Stomach (tissue), 19 donors: ENCODE measurements at places on chromosomes 4 and X. TPM values are rescaled to one million over a fixed set of nuclear protein-coding genes. Genes with fewer than 3 reads are reported as not detected.

DNA sequence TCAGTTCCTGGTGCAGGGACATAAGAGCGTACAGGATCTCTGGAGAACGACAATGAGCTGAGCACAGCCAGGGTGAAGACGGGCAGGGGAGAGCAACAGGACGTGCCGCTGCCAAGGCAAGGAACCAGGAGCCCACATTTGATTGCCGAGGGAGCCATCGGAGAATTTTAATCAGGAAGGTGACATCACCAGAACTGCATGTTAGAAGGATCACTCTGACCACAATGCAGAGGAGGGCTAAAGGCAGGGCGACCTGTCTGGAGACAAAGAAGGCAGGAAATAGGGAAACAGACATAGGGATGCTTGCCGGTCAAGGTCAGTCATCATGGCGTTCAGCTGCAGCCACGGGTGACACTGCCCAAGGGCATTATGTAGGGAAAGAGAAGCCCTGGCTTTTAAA is 81.4 kb downstream of the RBM47 start:
- no peaks in the 10 kb centered on the region for H3K27me3 ChIP-seq
- H3K36me3 ChIP-seq = no peaks in the 10 kb centered on the region
- H3K4me3 ChIP-seq = no peak overlapping the region
- no peak for DNase-seq
- peak overlapping the region; percentile 78 for H3K27ac ChIP-seq
- peaks cover 64% of the 10 kb centered on the region for H3K4me1 ChIP-seq

GRCh38 chrX:40855932-40856515 is 120.7 kb upstream of the MED14 start:
- no peaks in the 10 kb centered on the region for H3K4me1 ChIP-seq
- no peak for DNase-seq
- H3K4me3 ChIP-seq = no peak overlapping the region
- no peaks in the 10 kb centered on the region for H3K36me3 ChIP-seq

DNA sequence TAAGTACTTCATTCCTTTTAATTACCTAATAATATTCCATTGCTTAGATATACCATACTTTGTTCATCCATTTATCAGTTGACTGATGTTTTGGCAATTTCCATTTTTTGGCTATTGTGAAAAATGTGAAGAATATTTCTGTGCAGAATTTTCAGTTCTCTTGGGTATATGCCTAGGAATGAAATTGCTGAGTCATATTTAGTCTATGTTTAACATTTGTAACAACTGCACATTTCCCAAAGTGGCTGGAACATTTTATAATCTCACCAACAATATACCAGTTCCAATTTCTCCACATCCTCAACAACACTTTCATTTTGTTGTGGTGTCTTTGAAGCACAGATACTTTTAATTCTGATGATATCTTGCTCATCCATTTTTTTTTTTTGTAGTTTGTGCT is 215.5 kb downstream of the PDGFC start:
- no peak for DNase-seq
- no peaks in the 10 kb centered on the region for H3K27me3 ChIP-seq
- no peaks in the 10 kb centered on the region for H3K4me1 ChIP-seq
- no peak overlapping the region for H3K4me3 ChIP-seq
- H3K27ac ChIP-seq = no peak overlapping the region

DNA sequence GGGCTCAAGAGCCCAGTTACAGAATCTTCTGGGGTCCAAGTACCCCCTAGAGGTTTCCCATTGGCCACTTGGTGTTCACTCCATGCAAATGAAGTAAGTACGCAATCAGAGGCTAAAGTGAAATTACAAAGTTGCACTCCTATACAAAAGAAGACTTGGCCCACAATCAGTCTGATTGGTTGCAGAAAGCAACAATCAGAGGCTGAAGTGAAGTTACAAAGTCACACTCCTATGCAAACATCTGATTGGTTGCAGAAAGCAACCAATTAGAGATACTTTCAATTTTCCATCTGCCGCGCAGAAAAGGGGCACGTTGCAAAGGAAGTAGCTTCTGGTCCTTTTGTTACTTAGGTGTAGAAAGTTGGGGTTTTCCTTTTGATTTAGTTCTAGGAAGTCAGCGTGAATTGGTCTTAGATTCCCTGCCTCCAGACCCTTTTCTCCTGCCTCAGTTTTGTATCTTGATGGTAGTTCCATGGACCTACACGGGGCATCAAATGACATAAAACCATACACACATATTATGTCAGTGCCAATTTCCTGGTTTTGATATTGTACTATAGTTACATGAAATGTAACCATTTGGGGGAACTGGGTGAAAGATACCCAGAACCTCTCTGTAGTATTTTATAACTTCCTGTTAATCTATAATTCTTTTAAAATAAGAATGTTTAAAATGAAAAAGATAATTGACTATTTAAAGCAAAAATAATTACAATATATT is 12.4 kb upstream of the PIN4 start:
- no peak for DNase-seq
- H3K4me1 ChIP-seq = peaks cover 4% of the 10 kb centered on the region
- H3K27ac ChIP-seq = no peak overlapping the region
- H3K36me3 ChIP-seq = no peaks in the 10 kb centered on the region
- no peak overlapping the region for H3K4me3 ChIP-seq
- H3K27me3 ChIP-seq = no peaks in the 10 kb centered on the region

DNA sequence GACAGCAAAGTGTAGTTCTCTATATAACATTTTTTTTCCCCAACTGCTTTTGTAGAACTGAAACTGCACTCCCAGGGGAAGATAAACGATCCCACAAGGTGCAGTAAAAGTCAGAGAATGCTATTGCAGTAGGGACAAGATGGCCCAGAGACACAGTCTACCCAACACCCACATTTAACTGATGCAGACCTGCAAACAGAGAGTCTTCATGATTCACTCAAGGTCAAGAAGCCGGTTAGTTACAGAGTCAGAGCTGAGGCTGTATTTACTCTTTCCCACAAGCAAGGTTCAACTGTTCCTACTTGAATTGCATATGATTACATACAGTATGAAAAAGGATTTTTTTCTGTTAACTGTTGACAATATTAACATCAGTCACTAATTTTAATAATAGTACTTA is 654.6 kb downstream of the IL1RAPL1 start:
- H3K36me3 ChIP-seq = no peaks in the 10 kb centered on the region
- no peak overlapping the region for H3K27ac ChIP-seq
- DNase-seq = no peak
- no peaks in the 10 kb centered on the region for H3K27me3 ChIP-seq
- no peaks in the 10 kb centered on the region for H3K4me1 ChIP-seq

GRCh38 chr4:89509708-89510281 is 202.2 kb upstream of the GPRIN3 start:
- no peaks in the 10 kb centered on the region for H3K4me1 ChIP-seq
- no peak overlapping the region for H3K4me3 ChIP-seq
- DNase-seq = no peak
- no peak overlapping the region for H3K27ac ChIP-seq

GRCh38 chr4:15131551-15131950 is 129.3 kb downstream of the CPEB2 start:
- no peak overlapping the region for H3K27ac ChIP-seq
- H3K4me1 ChIP-seq = no peaks in the 10 kb centered on the region
- H3K27me3 ChIP-seq = no peaks in the 10 kb centered on the region
- DNase-seq = no peak

- no peak overlapping the region for H3K27ac ChIP-seq
- no peaks in the 10 kb centered on the region for H3K36me3 ChIP-seq
- no peak overlapping the region for H3K4me3 ChIP-seq
- DNase-seq = no peak
These were observed 456.3 kb downstream of the PDGFC start for GRCh38 chr4:156515295-156515694.

- no peaks in the 10 kb centered on the region for H3K27me3 ChIP-seq
- DNase-seq = no peak
- H3K4me1 ChIP-seq = peaks cover 11% of the 10 kb centered on the region
- no peak overlapping the region for H3K4me3 ChIP-seq
These were observed 66.1 kb downstream of the SOWAHB start for GRCh38 chr4:76831711-76832373.

- no peak overlapping the region for H3K4me3 ChIP-seq
- no peaks in the 10 kb centered on the region for H3K4me1 ChIP-seq
- H3K36me3 ChIP-seq = no peaks in the 10 kb centered on the region
- H3K27ac ChIP-seq = no peak overlapping the region
- DNase-seq = no peak
These were observed 22.6 kb downstream of the ADAMTS3 start for GRCh38 chr4:72546456-72546855.

DNA sequence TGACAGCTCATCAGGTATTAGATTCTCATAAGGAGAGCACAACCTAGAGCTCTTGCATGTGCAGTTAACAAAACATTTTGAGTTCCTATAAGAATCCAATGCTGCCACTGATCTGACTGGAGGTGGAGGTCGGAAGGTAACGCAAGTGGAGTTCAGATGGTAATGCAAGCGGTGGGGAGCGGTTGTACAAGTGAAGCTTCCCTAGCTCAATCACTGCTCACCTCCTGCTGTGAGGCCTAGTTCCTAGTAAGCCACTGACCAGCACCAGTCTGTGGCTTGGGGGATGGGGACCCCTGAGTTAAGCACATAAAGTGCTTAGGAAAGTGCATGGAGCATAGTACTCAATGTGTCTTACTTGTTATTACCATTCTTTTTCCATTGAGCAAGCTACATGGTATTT is 983.2 kb upstream of the IGFBP7 start:
- no peaks in the 10 kb centered on the region for H3K4me1 ChIP-seq
- H3K27ac ChIP-seq = no peak overlapping the region
- H3K4me3 ChIP-seq = no peak overlapping the region
- H3K27me3 ChIP-seq = no peaks in the 10 kb centered on the region
- no peak for DNase-seq

DNA sequence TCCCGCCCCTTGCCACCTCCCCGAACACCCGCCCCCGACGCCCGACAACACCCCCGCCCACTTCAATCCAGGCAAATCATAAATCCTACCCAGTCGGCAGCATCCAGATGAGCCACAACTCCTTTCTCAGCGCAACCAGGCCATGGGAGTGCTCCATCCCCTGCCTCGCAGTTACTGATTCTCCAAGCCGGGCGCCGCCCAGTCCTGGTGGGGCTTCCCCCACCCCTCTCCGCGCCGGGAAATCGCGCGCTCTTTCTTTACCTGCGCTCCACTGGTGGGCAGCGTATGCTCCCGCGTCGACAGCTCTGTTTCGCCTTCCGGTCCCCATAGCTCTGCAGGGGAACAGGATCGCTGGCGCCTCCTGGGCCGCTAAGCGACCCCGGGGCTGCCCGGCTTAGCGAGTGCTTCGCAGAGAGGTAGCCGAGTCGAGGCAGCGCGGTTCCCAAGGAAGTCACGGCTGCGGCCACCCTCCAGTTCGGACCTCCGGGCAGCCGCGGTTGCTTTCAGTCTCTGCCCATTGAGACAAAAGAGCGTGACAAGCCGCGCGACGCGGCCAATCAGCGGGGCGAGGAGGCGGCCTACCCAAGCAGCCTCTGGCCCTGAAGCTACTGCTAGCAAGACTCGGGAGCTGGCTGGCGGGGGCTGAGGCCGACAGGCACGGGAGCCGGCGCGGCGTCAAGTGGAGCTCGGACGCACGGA is 43.7 kb upstream of the TMSB15B start:
- DNase-seq = peak; percentile 85
- H3K4me1 ChIP-seq = peaks cover 3% of the 10 kb centered on the region
- H3K36me3 ChIP-seq = no peaks in the 10 kb centered on the region
- H3K27me3 ChIP-seq = no peaks in the 10 kb centered on the region
- peak overlapping the region; percentile 54 for H3K4me3 ChIP-seq
- H3K27ac ChIP-seq = peak overlapping the region; percentile 67

GRCh38 chrX:39857780-39858179 is 240.0 kb downstream of the BCOR start:
- no peaks in the 10 kb centered on the region for H3K27me3 ChIP-seq
- H3K4me1 ChIP-seq = peaks cover 6% of the 10 kb centered on the region
- no peak overlapping the region for H3K27ac ChIP-seq

DNA sequence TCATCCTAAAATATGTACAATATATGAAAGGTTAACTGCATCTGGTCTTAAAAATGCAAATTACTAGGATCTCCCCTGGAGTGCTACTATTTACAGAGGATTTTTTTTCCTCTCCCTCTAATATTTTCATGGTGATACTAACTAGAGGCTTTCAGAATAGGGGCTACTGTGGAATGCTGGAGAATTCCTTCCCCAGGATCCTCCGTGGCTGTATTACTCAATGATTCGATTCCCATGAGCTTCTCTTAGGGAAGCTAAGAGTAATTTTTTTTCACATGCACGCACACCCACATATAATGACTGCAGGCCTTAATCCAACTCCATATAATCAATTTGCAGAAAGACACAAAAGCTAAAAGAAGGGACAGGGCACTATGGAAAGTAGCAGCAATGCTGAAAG is 184.7 kb downstream of the ARHGAP6 start:
- H3K36me3 ChIP-seq = no peaks in the 10 kb centered on the region
- no peak overlapping the region for H3K4me3 ChIP-seq
- no peaks in the 10 kb centered on the region for H3K4me1 ChIP-seq
- H3K27me3 ChIP-seq = peaks cover 5% of the 10 kb centered on the region
- no peak overlapping the region for H3K27ac ChIP-seq

DNA sequence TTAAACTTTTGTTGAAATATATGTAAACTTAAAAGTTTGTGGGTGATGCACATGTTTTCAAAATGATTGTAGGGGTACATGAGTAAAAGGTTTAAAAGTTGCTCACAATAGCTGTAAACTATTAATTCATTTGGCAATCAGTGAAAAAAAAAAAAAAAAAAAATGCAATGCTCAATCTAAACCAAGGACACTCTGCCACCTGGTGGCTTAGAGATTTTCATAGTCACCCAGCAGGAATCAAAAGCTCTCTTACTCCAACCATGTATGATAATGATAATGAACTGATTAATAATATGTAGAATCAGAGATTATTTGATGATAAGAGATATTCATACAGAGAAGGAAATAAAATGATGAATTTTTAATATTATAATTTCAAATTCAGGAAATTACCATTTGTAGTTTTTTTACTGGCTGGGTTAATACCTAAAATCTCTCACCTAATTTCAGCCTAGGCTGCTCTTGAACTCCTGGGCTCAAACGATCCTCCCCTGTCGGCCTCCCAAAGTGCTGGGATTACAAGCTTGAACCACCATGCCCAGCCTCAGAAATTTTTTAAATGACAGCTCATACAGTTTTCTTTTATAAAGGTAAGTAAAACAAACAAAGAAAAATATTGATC is 46.9 kb upstream of the SLC25A4 start:
- no peak overlapping the region for H3K27ac ChIP-seq
- H3K36me3 ChIP-seq = no peaks in the 10 kb centered on the region
- no peak overlapping the region for H3K4me3 ChIP-seq
- H3K4me1 ChIP-seq = no peaks in the 10 kb centered on the region
- DNase-seq = peak; percentile 45

DNA sequence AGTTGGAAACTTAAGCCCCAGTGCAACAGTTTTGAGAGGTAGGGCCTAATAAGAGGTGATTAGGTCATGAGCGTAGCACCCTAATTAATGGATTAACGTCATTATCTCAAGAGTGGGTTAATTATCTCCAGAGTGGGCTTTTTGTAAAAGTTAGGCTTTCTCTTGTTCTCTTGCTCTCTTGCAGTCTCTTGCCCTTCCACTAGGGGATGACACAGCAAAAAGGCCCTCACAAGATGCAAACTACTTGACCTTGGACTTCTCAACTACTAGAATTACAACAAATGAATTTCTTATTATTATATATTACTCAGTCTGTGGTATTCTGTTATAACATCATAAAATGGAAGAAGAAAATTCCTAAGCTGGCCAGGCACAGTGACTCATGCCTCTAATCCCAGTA is 22.1 kb upstream of the NDST3 start:
- no peaks in the 10 kb centered on the region for H3K27me3 ChIP-seq

- no peak for DNase-seq
- H3K27me3 ChIP-seq = no peaks in the 10 kb centered on the region
- no peak overlapping the region for H3K27ac ChIP-seq
- no peak overlapping the region for H3K4me3 ChIP-seq
- H3K4me1 ChIP-seq = no peaks in the 10 kb centered on the region
These were observed 102.2 kb downstream of the EDA start for GRCh38 chrX:69718102-69718501.

The RENBP gene
- total RNA-seq = 8.3 TPM

The OPRPN gene
- total RNA-seq = not detected

The MAGEA9B gene
- total RNA-seq = not detected

The C4orf51 gene
- not detected for total RNA-seq

The STPG2 gene
- 0.37 TPM for total RNA-seq

The BTC gene
- 16.2 TPM for total RNA-seq

The UGT2B7 gene
- total RNA-seq = 1.8 TPM
